ENCODE measurements at places on chromosomes 16 and 17.
A peak's percentile ranks its signal among the peaks of the same experiment; 100 is the strongest.

GRCh38 chr16:87570938-87571867, 31.1 kb upstream of the JPH3 start:
- peak; percentile 35 for DNase-seq

- DNase-seq = no peak
These were observed 15.4 kb downstream of the SCO1 start for GRCh38 chr17:10681866-10682446.

DNA sequence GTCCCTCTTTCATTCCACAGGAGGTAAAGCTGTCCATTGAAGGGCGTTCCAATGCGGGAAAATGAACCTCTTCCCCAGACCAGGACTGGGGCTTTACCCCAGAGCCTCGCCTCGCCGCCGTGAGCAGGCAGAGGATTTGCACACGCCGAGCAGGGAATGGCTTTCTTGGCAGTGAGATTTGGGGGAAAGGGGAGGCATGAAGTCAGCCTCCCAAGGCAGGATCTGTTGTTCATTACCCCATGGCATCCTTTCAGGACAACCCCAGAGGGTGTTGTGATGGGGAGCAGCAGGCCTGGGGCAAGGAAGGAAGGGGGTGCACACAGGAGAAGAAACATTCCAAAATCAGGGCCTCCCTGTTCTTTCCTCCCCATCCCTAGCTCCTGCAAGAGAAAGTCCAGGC, 6.0 kb downstream of the ATXN1L start:
- no peak for DNase-seq

- DNase-seq = no peak
These were observed 658 bp downstream of the RABEP2 start for GRCh38 chr16:28924399-28924761.

DNA sequence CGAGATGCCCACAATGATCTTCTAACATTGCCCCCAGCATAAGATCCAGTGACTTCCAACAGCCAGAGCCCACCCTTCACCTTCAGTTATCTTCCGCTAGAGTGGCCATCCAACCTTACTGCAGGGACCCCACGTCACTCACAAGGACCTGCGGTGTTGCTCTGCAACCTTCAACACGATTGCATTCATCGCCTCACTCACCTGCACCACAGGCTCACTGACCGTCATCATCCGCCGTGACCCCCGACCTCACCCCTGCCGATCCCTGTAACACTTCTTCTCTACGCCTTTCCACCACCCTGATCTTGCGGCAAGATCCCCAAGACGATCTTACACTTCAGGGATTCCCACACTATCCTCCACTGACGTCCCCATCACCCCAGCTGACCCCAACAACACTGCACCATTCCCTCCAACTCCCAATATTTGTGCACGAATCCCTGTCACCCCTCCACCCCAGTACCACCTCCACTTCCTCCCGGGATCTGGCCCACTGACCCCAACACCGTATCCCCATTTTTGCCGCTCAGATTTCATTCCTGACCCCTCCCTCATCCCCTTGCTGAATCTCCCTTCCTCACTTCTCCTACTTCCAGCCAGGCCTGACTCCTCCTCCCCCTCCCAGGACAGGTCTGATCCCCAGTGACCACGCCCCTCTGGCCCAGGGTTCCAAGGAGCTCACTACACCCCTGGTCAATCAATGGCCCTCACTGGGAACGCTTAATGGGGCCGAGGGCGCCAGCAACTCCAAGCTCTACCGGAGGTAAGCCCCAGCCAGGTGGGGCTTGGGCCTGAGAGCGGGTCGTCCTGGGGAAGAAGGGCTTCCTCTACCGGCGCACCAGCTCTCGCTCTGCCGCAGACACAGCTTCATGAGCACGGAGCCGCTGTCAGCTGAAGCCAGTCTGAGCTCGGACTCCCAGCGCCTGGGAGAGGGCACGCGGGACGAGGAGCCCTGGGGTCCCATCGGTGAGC, 7.6 kb downstream of the RUNDC3A start:
- DNase-seq = no peak

GRCh38 chr16:75148311-75149195, at the start of gene ZFP1:
ZFP1 (plus strand) TSS chr16:75148524; CDS start chr16:75152952, 4,428 bp downstream.
- DNase-seq = peak; percentile 98

Data from activated T-cell treated with anti-CD3 and anti-CD28 coated beads, Interleukin-2, amount 50 U/mL, for 48 hours (primary cell).